Fibroblast of skin of scalp (primary cell): ENCODE measurements at places on chromosomes 3 and 15.

- DNase-seq, result no peak
Observed at GRCh38 chr3:68173012-68173634, 518.7 kb upstream of the SUCLG2 start.

DNA sequence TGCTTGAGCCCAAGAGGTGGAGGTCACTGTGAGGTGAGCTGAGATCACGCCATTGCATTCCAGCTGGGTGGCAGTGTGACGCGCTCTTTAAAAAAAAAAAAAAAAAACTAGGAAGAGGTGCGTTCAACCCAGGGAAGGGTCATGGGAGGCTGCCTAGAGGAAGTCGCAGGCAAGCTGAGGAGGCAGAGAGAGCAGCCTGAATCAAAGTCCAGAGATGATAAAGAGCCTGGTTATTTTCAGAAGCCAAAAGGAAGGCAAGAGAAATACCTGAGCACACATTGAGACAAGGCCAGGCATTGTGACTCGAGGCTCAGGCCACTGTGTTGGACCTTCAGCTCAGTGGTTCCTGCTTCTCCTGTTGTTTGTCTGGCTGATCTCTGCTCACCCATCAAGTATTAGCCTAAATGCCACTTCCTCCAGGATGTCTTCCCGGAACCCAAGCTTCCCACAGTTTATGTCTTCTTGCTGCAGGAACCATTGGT, 16.1 kb upstream of the GCNT3 start:
- no peak for DNase-seq

- peak; percentile 55 for DNase-seq
Observed at GRCh38 chr3:12708584-12709192, 44.8 kb upstream of the RAF1 start.

GRCh38 chr3:137766041-137766875, 2.1 kb downstream of the SOX14 start:
- no peak for DNase-seq

DNA sequence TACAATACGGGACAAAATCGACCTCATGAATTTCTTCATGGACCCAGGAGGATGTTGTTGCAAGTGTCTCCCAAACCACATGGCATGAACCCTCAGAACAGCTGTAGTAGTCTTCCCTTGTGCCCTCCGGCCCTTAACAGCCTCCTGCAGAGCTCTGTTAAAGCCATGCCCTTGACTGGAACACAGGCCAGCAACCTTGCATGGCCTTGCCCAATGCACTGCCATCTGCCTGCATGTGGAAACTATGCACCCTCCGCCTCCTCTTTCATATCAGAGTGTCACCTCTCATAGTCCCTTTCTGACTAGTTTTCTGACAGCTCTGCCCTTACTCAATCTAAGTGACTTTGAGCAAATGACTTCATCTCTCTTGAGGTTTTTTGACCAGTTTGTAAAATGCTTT, 39.4 kb upstream of the TRIM71 start:
- DNase-seq, result no peak

DNA sequence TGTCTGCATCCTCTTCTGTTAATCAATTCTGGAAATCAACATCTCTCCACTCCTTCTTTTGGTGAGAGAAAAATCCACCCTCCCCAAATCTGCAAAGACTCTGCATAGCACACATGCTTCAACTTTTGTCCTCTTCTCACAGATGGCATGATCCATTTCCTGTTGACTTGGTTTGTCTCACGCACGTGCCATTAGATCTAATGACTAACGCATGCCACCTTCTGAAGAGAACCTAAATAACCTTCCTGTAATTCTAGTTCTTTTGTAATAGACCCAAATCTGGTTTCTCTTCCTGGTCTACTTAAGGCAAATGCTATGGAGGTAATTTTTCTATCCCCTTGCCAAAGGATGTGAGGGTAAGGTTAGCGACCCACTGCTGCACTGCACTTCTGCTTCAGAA, 51.0 kb upstream of the ATOSA start:
- DNase-seq, result peak; percentile 52

DNA sequence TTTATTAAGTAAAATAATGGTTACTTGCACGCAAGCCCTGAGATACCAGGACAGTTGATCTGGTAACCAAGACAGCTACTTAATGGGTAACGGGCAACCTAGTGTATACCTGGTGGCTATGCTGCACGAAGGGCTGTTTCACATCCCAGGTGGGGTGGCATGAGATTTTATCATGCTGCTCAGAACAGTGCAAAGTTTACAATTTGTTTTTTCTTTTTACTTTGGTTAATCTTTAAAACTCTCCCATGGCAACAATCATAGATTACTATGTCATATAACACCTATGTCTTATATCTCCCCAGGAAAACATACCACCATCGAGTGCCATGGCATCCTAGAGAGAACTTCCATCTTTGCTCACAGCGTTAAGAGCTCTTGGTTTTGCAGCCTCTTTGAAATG, 32.2 kb upstream of the SLC28A1 start:
- no peak for DNase-seq

DNA sequence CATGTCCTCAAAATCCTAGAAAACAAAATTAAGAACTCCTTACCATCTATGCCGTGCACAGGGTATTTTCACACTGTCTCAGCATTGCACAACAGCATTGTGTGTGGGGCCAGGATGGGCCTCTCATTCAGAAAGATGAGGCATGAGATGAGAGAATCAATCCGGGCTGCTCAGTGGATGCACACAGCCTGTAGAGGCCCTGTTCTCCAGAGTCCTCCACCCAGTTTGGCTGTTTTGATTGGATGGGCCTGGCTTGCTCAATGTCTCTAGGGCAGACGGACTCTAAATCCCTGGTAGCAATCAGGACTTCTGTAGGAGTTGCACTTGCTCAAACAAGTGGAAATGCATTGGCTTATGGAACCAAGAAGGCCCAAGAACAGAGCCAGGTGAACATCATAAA, 20.2 kb upstream of the CPNE9 start:
- no peak for DNase-seq

- DNase-seq, result no peak
Observed at GRCh38 chr3:57142411-57142723, 22.8 kb downstream of the IL17RD start.

DNA sequence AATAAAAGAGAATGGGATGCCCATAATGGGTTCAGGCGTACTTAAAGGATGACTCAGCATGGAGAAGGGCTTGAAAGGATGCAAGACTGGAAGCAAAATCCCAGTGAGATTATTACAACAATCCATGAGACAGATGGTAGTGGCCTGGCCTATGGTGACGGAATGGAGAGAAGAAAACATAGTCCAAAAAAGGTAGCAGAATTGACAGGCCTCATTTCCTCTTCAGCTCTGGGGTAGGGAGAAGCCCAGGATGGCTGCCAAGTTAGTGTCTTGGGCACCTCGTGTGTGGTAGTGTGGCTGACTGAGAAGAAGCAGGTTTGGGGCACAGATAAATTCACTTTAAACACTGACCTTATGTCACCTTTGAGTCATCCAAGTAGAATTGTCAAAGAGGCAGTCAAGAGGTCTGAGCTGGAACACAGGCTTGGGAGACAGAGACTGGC, 18.1 kb downstream of the MB21D2 start:
- peak; percentile 96 for DNase-seq

- peak; percentile 96 for DNase-seq
Observed at GRCh38 chr3:115239717-115240116, 92.6 kb upstream of the ZBTB20 start.

DNA sequence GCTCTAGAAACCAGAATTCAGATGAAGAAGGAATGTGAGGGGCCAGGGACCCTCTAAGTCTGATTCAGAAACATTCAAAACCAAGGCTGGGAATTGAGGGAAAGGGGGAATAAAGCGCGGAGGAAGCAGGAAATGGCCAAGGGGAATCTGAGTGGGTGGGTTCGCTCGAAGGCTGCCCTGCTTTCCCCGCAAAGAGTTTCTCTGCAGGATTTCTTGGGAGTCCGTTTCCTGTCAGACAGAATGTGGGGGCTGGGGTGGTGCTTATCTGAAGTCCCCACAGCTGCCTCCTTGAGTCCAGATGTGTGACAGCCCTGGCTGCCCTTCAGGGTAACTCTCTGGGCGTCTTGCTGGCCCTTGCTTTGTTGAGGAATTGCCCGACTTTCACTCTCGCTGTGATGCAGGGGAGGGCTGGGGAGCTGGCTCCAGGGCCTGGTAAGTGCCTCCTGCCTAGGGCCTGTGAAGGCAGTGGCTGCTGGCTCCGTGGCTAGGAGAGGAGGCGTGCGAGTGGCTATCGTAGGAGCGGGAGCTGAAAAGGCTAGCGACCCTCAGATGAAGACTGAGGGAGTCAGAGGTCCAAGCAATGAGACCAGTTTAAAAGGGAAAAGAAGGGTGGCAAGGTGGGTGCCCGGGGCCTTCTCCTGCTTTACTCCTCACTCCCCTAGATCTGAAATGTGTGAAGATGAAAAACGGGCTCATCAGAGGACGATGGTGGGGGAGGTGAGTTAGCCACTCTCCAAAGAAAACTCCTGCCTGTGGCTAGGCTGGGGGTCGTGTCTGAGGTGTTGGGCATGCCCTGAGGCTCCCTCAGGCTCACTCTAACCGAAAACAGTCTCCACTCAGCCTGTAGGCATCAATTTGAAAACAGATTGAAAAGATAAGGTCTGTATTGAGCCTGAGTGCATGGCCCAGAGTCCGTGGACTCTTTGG, 143.9 kb upstream of the UMPS start:
- DNase-seq, result no peak

GRCh38 chr3:125146626-125147490, 65.7 kb downstream of the SLC12A8 start:
- no peak for DNase-seq
